ENCODE measurements at places on chromosomes 1 and 21. TPM values are rescaled to one million over a fixed set of nuclear protein-coding genes. Genes with fewer than 3 reads are reported as not detected.
A peak's percentile ranks its signal among the peaks of the same experiment; 100 is the strongest.

DNA sequence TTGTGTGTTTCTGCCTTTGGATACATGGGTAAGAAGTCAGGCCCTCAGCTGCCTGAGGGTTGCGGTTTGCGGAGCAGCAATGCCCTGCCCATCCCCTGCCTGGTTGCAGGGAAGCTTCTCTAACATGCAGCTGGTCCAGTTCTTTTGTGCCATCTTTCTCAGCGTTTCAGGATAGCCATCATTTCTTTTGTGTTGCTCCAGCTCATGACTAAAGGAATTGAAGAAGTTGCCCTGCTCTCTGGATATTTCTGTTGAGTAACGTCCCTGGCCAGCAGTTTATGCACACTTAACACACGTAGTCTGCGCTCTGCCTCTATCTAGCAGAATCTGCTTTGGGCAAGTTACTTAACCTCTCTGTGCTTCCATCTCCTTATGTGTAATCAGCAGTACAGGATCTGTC lies 62.1 kb downstream of the DOP1B start:
- no peak for DNase-seq

GRCh38 chr1:169924063-169924462 lies 30.4 kb upstream of the SCYL3 start:
- DNase-seq = no peak

The FCAMR gene
- not detected for total RNA-seq

DNA sequence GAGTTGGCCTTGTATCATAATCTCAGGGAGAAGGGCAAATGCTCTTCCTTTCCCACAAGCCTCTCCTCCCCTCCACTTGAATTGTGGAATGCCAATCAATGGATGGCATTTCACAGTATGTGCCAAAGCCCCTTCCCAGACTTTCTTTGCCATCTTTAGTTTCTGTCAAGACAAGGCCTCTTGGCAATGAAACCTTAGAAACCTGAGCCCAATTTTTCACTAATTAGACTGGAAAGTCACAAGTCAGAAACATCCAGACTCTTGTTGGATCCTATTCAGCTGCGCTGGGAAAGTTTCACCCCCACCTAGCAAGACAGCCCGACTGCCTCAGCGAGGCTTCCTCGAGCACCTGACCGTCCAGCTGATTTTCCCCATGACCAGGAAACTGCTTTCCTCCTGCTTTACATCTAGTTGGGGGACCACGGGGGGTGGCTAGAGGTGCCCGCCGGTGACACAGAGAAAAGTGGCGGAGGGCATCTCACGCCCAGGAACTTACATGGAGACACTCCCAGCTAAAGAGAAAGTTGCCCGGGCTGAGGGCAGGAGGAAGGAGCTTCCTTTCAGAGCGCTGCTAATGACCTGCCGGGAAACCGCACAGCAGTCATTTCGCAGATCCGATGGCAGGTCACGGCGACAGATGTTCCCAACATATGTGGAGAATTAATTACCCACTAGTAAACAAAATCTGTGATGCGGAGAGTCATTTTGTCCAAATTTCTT lies 302.6 kb upstream of the RRP15 start:
- no peak for DNase-seq

The PCAT6 gene
- total RNA-seq = not detected

GRCh38 chr1:65830306-65830705 lies 37.6 kb downstream of the PDE4B start:
- no peak for DNase-seq

The TGFB2 gene
- 2.1 TPM for total RNA-seq

DNA sequence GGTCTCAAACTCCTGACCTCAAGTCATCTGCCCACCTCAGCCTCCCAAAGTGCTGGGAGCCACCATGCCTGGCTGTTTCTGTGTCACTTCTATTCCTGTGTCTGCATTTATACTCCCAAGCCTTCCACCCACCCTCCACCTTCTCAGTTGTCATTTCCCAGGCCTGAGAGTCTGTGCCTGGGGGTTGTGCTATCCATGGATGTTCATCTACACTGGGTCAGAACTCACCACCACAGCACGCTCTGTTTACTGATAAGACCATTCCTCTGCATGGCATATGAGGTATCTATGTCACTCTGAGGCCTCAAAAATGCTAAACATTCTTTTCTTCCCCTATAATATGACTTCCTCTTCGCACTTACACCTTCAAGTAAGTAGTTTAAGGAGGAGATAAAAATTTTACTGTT lies 6.1 kb downstream of the NENF start:
- no peak for DNase-seq

DNA sequence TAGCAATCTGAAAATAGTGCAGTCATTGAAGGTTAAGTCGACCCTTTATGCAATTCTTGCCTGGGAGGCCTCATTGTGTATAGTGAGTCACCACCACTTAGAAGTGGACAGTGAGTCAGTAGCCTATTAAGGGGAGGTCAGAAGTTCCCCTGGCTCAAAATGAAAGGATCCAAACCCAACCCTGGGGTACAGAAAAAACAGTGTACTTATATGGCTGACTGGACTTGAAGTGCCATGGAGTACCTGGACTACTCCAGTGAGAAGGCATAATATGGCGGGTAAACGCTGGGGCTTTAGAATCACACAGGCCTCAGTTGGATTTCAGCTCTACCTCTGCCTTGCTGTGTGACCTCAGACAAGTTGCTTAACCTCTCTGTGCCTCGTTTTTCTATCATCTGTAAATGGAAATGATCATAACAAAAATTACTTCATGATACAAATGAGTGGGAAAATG lies 2.2 kb upstream of the BCL9 start:
- DNase-seq = peak; percentile 95

The CDK18 gene
- 2.7 TPM for total RNA-seq

DNA sequence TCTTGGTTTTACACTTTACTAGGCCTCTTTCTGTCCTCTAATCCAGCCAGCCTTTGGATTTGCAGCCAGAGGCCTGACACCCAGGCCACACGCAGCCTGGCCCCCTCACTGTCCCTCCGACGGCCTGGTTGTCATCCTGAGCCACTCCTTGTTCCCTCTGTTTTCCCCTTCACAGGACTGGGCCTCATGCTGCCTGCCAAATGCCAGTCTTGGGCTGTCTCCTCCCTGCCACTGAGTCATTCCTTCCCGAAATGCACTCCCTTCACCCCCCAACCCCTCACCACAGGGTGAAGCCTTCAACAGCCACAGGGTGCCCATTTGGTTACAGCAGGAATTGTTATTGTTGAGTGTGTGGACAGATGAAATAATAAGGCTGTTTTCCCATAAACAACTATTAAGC lies 21.3 kb downstream of the ACOT11 start:
- no peak for DNase-seq

DNA sequence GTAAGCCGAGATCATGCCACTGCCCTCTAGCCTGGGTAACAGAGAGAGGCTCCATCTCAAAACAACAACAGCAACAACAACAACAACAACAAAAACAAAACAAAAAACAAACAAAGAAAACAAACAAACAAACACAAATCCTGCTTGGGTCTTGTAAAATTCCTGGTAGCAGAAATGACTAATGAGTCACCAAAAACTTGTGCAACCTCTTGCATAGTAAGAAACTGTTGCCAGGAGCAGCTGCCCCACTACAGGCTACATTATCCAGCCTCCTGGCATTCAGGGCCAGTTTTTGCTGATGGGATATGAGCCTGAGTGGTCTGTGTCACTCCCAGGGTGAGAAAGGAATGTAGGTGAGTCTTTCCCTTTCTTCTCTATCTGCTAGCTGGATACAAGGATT lies 245.4 kb downstream of the TNR start:
- no peak for DNase-seq

The PIK3C2B gene
- total RNA-seq = 3.2 TPM

The KLHDC9 gene
- total RNA-seq = not detected

DNA sequence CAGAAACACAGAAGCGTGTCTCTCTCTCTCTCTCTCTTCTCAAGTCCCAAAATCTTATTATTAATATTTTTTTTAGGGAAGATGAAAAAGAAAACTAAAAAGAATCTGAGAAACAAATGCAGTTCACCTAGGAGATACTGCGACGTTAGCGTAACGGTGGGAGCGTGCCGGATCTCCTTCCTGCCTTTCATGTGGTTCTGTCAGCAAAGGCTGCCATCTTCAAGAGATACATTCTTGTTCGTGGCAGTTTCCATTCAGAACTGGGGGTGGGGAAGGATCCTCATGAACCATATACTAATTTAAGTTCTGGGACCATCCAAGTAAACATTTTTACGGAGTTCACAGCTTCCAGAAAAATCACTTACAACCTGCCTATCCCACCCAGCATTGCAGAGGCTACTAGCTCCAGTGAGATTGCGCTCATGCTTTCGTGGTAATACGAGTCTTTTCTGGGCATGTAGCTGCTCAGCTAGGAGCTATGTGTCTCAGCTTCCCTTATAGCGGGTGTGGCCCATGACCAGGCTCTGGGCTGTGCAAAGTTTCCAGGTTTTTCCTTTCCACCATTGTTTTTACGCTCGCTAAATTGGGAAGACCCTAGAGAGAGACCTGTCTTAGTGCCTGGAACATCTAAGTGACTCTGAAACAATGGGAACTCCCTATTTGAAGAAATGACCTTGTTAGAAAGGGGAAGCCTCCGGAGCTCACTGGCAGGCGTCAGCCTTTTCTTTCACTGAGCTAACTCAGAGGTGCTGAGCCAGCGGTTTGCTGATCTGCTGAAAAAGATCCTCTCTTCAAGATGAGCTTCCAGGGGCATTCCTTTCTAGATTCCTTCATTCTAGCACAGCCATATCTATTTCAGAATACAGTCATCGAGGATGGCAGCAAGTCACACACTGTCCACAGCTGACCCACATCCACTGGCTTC lies 17.3 kb downstream of the SLAMF1 start:
- DNase-seq = no peak

All from SK-MEL-5 (cell line).